ENCODE measurements at places on chromosomes 2 and 18. TPM values are rescaled to one million over a fixed set of nuclear protein-coding genes. Genes with fewer than 3 reads are reported as not detected.

RGPD3 gene
- total RNA-seq: 0.15 TPM

MFSD2B gene
- not detected for total RNA-seq

DNA sequence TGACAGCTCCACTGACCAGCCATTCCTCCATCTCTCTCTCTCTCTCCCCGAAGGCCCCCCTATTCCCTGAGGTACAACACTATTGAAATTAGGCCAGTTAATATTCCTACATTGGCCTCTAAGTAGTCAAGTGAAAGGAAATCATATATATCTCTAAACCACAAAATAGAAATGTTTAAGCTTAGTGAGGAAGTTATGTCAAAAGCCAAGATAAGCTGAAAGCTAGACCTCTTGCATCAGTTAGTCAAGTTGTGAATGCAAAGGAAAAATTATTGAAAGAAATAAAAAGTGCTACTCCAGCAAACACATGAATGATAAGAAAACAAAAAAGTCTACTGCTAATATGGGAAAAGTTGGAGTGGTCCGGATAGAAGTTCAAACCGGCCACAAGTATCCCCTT is 301.3 kb upstream of the RBMS1 start:
- DNase-seq: no peak

DNA sequence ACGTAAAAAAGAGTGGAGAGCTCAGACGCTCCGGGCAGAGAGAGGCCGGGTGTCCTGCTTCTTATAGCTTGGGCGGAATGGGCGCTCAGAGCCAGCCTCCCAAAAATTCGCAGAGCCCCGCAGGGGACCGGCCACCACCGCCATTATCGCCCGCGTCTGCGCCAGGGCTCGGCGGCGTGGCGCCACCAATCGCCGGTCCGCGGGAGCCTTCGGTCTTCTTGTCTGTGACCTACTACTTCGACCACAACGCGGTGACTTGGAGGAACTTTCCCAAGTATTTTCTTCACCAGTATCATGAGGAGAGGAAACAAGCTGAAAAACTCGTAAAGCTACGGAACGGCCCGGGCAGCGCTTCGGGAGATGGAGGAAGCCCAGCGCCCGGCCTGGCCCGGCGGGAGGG is 1138.1 kb upstream of the CHAC2 start:
- no peak for DNase-seq

DNA sequence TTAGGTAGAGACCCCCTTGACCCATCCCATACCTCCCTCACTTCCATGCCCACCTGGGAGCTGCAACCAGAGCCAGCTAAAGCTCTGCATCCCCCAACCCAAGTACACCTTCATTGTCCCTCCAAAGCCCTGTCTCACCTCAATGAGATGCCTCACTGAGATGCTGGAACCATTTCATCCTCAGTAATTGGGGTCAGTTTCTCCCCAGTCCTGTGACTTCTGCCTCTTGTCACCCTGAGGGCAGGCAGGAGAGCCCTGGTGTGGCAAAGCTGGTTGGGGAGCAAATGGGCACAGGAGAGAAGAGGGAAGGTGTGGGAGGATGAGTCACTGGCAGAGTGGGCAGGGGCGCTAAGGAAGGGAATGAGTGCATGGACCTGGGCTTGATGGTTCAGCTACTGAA is 27.9 kb upstream of the NT5DC4 start:
- no peak for DNase-seq

ECEL1 gene
- not detected for total RNA-seq

DNA sequence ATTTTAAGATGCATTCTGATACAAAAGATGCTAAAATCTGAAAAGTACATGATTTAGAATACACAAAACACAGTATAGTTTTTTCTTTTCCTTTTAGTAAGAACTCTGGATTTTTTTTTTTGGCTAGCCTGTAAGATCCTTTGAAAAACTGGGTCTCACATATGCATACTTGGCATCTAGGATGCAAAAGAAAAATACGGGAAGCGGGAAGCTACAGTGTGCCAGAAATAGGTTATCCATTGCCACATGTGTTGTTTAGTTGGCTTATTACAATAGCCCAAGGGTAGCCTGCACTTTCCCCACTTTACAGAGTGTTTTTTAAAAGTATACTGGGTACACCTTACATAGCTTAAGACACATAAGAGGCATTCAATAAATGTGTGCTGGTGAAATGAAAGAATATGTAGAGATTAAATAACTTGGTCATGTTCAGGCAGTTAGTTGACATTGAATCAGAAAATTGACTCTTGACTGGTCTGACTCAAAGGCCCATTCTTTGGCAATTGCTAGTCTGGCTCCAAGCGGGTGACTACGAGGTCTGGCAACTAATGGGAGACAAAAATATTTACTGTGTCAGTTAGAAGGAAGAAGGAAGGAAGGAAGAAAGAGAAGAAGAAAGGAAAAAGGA is 286.8 kb upstream of the TRIB2 start:
- no peak for DNase-seq

CHST10 gene
- total RNA-seq: 20.6 TPM

CDK5R2 gene
- 0.13 TPM for total RNA-seq

DNA sequence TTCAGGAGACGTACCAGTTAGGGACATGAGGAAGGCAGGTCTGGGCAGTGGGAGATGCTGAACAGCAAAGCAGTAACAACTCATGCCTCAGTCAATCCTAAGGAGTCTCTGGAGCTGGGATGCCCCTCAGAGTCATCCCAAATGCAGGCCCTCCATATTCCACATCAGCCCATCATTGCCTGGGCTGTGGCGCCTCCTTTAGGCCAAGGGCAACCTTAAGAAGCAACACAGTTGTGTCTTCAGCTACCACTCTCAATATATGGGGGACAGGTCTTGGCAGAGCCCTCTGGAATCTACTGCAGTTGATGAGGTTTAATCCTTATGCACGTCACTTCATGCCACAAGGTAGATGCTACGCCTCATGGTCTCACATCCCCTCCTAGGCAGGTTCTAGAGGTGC is 682.0 kb upstream of the RAB6C start:
- DNase-seq: peak; percentile 22

DNA sequence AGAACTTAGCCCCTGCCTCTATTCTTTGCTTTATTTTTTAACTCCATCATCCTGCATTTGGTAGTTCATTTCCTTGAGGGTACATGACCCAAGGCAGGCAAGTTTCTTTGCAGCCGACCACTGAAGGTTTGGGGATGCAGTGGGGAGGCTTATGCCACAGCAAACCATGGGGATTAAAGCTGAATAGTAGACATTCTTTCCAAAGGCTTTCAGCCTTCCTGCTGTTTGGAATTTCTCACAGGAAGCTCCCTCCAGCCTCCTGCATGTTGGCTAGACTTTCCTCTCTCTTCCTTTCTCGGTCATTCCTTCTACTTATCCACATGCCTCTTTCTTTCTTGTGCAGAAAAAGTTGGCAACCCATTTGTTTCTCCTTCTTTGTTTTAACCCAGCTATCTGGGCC is 77.3 kb downstream of the SOCS6 start:
- no peak for DNase-seq

DNA sequence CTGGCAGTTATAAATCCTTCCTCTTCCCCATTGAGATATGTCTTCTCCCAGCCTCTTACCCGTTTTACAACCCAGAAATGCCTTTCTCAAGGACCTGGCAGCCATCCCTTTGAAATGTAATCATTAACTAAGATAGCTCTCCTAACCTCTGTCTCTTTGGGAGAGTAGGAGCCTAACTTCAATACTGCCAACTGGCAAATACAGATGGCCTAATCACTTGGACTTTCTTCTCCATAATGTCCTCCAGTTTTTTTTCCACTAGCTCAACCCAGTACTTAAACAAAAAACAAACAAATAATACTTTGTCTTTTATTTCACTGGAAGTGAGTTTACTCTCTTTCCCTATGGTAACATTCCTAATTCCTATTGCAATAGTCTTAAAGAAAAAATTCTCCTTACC is 1391.1 kb downstream of the SUCLG1 start:
- no peak for DNase-seq

SP140L gene
- 1.1 TPM for total RNA-seq

Measured in endothelial cell (in vitro differentiated cells).